Left colon (tissue), 2 donors: ENCODE measurements at places on chromosomes 1 and 21. TPM values are rescaled to one million over a fixed set of nuclear protein-coding genes. Genes with fewer than 3 reads are reported as not detected.

DNA sequence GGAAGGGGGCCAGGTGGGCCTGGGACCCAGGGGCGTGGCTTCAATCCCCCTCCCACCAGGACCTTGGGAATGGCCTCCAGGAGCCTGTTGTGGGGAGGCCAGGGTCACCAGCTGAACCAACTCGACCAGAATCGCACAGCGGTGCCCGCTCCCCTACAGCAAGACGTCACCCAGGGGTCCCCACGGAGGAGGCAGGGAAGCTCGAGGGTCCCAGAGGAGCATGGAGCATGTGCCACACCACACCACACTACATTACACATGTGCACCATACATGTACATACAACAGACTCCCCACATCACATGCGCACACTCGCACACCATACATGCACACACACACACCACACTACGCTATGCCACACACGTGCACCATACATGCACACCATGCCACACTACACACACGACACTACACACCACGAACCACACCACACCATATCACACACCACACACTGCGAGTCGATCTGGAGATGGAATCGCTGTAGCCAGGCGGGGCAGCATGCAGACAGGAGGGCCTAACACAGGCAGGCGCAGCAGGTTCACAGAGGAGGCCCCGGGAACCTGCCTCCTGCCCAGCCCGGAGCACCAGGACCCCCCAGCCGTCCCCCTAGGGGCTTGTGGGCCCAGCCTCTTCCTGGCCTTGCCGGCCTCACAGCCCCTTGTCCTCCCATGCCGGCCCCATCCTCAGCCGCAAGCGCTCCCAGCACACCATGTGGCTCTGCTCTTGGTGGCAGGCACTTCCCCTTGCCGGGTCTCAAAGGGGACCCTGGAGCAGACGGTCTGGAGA is 596 bp downstream of the ITGB2 start:
- no peak for DNase-seq

DNA sequence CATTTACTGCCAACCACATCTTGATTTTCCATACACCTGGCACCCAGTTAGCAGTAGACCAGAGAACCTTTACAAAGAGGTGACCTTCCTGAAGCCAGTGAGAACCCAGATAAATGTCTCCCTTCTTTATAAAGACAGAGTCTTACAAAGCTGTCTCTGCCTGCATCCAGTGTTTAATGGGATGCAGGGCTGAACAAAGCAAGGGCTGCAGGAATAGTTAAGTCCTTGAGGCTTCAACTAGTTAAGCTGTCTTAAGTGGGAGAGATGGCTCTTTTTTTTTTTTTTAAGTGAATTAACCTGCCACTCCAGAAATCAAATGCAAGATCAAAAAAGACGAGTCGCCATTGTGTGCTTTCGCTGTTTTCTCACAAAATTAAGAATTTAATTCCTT is 1.5 kb downstream of the AHCYL1 start:
- DNase-seq = no peak

DNA sequence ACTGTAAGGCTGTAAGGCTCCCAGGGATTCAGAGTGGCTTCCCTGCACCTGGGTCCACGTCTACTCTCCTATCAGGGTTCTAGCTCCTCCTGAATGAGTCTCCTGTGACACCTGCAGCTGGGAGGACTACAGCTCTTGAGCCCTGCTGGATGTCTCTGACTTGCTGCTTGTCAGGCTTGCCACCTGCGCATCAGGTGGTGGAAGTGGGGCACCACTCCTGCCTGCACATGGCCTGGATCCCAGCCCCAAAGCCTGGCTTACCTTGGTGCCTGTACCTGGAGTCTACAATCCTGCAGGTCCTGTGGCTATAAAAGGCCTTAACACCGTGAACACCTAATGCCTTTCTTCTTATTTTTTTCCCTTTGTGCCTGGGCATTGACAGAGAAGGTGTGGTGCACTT is 82.2 kb downstream of the FAM78B start:
- DNase-seq = no peak

Gene TCHHL1
- not detected for total RNA-seq

Gene ZNF593OS
- not detected for total RNA-seq

DNA sequence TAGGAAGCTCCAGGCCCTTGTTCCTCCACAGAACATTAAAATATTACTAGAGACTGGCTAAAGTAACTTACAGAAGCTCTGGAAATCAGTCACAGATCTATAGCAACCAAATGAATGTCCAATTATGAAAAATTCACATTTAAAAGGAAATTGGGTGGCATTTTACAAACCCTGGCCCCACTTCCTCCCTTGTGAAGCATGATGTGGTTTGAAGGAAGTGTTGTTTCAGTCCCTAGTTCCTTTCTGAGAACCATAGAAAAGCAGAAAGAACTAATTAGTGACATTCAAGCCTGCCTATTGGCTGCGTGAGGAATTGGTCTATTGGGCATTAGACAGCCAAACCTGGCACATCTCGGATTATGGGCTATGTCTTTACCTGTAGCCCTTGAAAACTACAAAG is 649.7 kb upstream of the NEGR1 start:
- no peak for DNase-seq

- no peak for DNase-seq
Measured at GRCh38 chr1:55894521-55894920, 679.4 kb upstream of the USP24 start.

DNA sequence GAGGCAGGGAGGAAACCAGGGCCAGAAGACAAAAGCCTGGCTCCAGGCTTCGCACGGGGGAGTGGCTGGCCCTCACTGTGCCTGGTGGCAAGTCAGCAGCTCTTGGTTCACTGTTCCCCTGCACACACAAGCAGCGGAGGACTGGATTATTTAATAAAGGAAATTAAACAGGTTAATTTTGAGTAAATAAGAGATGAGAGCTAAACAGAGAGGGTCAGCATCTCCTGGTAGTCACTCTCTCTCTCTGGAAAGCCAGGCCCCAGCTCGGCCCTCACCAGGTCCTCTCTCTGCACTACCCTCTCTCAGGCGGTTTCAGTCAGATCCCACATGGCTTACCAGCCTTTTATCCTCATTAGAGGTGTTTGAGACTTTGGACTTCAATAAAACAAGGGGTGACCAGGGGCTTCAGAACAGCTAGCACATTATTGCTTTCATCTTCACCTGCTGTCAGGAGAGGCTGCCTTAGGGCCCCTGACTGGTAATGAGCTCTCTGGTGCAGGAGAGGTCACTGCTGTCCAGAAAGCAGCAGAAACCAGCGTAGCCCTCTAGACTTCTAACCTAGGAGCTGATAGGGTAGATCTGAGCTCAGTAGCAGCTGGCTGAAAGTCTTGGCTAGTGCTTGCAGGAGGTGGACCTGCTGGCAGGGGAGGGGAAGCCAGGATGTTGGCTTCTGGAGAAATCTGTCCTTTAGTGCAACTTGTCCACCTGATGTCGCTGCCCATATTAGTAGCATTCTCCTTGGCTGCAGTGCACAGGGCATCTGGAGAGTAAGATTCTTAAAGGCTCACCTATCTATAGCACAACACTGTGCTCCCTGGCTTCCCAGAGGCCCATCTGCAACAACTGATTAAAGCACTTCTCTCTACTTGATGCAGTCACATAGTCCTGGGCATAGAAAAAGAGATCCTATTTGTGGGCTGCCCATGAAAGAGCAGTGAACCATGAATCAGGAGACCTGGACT is 45.9 kb downstream of the SYT6 start:
- no peak for DNase-seq

Gene OR2T35
- not detected for total RNA-seq

- no peak for DNase-seq
Measured at GRCh38 chr1:153777648-153778047, 2.4 kb downstream of the SLC27A3 start.

Gene KRTCAP2
- 143 TPM for total RNA-seq

- no peak for DNase-seq
Measured at GRCh38 chr1:112722601-112723510, 7.7 kb upstream of the PPM1J start.

Gene EIF3I
- 115 TPM for total RNA-seq

GRCh38 chr1:95699149-95699953 is 465.3 kb downstream of the RWDD3 start:
- no peak for DNase-seq

Gene KIF14
- total RNA-seq = 0.67 TPM

GRCh38 chr1:232655746-232656085 is 25.8 kb upstream of the SIPA1L2 start:
- no peak for DNase-seq

DNA sequence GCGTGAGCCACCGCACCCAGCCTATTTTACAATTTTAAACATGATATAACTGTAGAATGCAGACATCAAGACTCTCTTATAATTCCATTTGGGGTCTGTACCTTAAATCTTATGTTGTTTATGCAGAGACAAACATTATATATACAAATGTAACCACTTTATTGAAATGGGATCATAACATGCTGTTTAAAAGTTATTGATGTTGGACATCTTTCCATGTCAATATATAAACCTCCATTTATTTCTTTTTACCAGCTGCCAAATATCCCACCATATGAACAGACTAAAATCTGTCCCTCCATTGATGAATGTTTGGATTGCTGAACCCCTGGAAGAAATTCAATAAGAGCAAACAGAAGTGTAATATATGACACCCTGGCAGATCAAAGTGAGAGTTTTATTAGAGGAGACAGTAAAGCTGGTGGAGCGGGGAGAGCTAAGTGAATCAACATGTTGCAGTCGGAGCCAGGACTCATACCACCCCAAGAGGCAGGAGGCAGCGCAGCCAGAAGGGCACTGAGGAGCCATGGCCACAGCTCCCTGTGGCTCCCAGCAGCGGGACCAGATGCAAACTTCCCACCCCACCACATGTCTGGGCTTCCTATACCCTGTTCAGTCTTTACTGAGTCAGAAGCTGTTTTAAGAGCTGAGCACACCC is 4.7 kb upstream of the PCSK9 start:
- DNase-seq = no peak

Gene C8B
- not detected for total RNA-seq

DNA sequence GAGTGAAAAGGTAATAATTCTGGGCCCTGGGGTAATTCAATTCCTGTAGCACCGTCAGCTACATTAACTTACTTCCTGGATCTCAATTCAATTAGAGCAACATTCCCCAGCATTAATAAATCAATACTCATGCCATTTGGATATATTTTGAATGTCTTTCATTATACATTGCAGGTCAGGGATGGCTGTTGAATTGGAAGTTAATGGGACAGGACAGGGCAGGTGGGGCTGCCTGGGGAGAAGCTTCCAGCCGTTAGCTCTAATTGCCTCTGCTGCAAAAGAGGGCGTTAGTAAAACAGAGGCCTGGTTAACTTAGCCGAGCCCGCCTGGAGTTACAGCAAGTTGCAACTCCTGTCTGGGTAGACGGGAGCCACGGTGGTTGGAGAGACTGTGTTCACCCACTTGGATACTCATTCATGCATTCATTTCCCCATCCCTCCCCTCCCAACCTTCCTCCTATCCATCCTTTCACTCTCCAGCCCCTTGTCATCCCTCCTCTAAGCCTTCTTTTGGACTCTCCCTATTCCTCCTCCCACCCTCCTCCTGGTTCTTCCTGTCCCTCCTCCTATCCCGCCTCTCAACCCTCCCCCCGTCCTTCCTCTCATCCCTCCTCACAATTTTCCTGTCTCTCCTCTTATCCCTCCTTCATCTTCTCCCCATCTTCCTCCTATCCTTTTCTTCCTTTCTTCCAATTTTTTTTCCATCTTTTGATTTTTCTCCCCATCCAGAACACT is 137.6 kb upstream of the RUNX3 start:
- DNase-seq = no peak

- DNase-seq = no peak
Measured at GRCh38 chr1:23174426-23175110, 5.9 kb upstream of the LUZP1 start.
